ENCODE measurements at places on chromosomes 11 and 22.

DNA sequence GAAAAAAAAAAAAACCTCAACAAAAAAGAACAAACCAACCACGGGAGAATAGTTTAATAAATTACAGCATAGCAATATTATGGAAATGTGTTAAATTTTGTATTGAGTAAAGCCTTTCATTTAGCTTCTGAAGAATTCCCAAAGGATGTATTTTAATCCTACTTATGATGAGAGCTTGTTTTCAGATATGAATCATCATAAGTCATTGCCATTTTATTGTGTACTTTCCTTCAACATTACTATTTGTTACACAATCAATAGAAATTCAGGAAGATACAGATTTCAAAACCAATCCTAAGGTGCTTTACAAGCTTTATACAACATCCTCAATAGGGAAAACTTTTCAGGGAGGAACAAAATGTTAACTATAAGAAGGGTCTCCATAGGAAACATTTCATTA lies 200.6 kb upstream of the CTSC start:
- no peak for DNase-seq

DNA sequence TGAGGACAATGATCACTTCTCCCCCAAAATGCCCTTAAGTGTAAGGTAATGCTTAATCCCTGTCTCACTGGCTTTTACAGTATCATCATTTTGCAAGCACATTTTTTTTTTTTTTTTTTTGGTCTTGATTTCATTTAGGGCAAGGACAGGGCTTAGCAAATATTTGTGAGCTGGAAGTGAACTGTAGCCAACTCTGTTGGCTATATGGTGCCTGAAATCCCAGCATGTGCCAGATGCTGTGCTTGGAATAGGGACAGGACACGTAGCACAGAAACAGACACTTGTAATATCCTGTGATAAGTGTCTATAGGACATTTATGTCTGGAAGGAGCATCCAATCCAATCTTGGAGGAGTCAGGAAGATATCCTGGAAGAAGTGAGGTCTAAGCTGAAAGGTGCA lies 198.3 kb downstream of the NAV2 start:
- no peak for DNase-seq

DNA sequence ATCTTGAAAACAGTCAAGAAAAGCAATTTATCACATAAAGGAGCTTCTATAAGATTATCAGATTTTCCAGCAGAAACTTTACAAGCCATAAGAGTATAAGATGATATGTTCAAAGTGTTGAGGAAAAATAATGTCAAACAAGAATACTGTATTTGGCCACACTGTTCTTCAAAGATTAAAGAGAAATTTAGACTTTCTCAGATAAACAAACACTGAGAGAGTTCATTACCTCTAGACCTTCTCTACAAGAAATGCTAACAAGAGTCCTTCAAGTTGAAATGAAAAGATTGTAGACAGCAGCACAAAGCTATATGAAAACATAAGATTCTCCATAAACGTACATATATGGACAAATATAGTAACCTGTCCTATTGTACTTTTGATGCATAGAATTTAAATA lies 8.0 kb upstream of the MTMR2 start:
- no peak for DNase-seq

GRCh38 chr22:30664798-30665197 lies 2.9 kb downstream of the DUSP18 start:
- no peak for DNase-seq

- no peak for DNase-seq
Measured at GRCh38 chr11:11533057-11533456, 88.7 kb downstream of the GALNT18 start.

GRCh38 chr11:78094250-78094649 lies 14.6 kb upstream of the NDUFC2 start:
- DNase-seq, result no peak
